ENCODE measurements at places on chromosomes 11 and 22. TPM values are rescaled to one million over a fixed set of nuclear protein-coding genes. Genes with fewer than 3 reads are reported as not detected.

The AASDHPPT gene
- total RNA-seq: 27.2 TPM

The PVALB gene
- not detected for total RNA-seq

The FAM111B gene
- total RNA-seq: 31.7 TPM

The KCNK4 gene
- total RNA-seq: not detected

The PIH1D2 gene
- total RNA-seq: 0.97 TPM

Measured in bladder microvascular endothelial cell (primary cell).